ENCODE measurements at places on chromosomes 12 and 14.

DNA sequence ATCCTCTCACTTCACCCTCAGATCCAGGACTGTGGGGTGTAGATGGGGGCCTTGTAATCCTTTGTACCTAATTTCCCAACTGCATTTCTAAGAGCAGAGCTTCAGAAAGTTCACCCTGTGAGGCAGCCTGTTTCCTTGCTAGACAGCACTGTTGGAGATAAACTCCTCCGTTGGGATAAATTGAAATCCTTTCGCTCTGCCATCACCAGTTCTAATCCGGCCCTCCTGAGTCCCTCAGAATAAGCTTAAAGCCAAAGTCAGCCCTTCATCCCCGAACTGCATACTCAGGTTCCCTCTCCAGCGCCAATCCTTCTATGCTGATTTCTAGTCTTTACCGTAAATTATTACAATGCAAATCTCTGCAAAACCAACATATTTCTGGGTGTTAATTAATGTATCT lies 114.7 kb downstream of the PRMT8 start:
- DNase-seq, result no peak

DNA sequence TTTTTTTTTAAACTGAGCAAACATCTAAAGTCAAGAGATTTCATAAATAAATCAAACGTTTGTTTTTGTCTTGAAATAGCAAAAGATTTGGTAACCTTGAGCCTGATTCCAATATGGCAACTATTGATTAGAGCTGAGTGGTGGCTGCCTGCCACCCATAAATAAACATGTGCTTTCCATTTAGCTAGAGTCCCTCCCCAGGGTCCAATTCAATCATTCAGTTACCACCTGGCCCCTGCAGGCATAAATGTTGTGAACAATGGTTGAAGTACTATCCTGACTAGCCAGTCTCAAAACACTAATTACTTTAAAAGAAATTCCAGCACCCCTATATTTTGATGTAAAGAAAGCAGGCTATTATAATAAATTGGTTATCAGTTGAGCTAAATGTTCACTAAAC lies 129.7 kb upstream of the GRIP1 start:
- no peak for DNase-seq

- no peak for DNase-seq
Measured at GRCh38 chr12:44193281-44193680, 357.4 kb downstream of the TMEM117 start.

- no peak for DNase-seq
Measured at GRCh38 chr12:113903381-113903863, 62.7 kb downstream of the RBM19 start.

- DNase-seq, result no peak
Measured at GRCh38 chr14:38138473-38139138, 69.1 kb upstream of the SSTR1 start.

DNA sequence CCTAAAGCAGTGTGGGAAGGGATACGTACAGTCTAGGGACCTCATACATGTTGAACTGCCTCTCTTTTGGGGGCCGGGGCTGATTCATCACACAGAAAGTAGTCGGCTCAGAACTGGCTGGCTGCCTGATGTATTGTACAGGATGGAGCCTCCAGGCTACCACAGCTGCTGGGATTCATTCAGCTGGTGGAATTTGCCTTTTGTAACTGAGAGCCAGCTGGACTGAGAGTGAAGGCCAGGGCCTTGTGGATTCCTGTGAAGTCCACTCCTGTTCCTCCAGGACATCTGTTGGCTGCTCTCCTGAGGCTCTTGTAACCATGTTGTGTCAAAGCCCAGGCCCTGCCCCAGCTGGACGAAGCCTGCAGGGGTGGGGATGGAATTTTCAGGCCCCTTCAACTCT lies 116.3 kb upstream of the PRICKLE1 start:
- peak; percentile 93 for DNase-seq

DNA sequence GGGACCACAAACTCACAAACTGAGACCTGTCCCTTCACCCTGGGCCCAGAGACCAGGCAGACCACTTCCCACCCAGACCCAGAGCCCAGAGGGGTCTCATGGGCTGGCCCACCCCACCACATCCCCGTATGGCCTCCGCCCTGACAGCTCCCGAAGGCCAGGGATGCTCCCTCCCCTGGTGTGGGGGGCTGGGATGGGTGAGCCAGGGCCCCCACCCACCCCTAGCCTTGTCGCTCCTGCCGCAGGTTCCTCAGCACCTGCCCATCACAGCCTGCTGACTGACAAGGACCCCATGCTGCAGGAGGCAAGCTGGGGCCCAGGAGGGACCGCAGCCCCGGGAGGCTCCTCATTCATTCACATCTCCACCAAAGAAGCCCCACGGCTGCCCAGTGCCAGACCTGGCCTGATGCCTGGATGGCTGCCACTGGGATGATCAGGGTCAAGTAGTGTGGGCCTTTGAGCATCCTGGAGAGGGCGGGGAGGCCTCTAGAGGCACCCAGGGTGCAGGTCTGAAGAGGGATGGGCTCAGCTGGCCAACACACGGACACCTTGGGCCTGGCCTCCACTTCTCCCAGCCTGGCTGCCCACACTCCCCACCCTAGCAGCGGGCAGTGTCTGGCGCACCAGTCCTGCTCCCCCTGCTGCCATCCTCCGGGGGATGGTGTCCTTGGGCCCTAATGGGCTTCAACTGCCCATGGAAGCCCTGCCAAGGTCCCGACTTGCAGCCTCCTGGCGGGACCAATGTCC lies 24.7 kb upstream of the GPR132 start:
- no peak for DNase-seq

DNA sequence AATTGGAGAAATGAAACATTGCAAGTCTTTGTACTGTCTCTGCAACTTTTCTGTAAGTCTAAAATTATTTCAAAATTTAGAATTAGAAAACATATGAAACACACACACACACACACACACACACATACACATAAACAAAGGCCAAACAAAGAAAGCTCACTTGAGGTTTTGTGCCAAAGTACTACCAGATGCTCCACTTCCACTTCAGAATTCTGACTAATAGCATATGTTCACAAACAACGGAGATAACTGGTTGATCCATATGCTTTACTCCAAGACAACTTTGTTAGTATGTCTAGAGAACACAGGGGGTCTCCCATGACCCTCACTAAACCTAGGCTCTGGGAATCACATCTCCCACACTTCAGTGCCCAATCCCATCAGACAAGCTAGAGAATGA lies 133.8 kb upstream of the CLEC14A start:
- DNase-seq, result no peak

DNA sequence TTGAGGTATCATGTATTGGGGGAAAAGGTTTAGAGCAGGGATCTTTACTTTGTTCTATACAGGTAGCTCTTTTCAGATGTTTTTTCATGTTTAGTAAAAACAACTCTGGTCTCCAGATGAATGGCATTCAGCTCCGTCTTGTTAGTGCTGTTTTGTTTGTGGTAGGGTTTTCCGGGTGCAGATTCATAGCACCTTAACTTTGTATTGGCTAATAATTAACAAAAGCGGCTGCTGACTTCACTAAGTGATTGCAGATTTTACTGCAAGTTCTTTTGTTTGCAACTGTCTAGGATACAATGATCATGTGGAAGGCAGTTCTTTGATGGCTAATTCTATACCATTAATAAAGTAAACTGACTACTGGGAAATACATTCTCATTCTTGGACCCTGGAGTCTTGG lies 32.2 kb upstream of the BHLHE41 start:
- no peak for DNase-seq

GRCh38 chr14:54438703-54439102 lies 2.5 kb downstream of the CNIH1 start:
- no peak for DNase-seq

- DNase-seq, result no peak
Measured at GRCh38 chr14:58584383-58584782, 53.4 kb upstream of the DACT1 start.

GRCh38 chr14:77204459-77204771 lies 22.8 kb downstream of the TMEM63C start:
- DNase-seq, result no peak

DNA sequence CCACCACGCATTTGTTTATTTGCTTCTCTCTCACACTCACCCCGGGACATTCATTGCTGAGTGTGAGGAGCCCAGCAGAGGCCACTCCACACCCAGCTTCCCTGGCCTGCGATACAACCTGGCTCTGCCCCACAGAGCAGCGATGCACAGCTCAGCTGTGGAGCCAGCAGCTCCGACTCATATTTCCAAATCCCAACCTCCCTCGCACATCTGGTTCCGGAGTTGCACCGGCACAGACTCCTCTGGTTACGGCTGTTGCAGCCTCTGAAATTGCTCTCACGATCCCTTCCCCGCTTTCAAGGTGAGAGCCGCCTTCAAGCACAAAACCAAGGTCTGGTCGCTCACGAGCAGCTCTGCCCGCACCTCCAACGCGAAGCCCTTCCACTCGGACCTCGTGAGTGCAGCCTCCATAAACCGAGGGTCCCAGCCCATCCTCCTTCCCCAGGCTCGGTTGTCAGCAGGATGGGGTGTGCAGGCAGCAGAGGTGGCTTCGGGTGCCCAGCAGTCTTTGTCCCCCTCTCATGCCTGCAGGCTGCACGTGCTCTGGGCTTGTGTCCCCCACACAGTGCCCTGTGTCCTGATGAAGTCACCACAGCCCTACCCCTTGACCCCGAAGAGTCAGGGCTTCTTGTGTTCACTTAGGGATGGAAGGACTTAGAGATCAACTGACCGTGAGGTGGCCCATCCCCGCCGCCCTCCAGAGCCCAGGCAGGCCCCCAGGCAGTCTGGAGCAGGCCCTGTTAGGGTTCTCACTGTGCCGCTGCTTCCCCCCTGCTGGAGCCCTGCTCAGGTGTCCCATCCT lies 184.3 kb downstream of the ADGRD1 start:
- DNase-seq, result no peak

DNA sequence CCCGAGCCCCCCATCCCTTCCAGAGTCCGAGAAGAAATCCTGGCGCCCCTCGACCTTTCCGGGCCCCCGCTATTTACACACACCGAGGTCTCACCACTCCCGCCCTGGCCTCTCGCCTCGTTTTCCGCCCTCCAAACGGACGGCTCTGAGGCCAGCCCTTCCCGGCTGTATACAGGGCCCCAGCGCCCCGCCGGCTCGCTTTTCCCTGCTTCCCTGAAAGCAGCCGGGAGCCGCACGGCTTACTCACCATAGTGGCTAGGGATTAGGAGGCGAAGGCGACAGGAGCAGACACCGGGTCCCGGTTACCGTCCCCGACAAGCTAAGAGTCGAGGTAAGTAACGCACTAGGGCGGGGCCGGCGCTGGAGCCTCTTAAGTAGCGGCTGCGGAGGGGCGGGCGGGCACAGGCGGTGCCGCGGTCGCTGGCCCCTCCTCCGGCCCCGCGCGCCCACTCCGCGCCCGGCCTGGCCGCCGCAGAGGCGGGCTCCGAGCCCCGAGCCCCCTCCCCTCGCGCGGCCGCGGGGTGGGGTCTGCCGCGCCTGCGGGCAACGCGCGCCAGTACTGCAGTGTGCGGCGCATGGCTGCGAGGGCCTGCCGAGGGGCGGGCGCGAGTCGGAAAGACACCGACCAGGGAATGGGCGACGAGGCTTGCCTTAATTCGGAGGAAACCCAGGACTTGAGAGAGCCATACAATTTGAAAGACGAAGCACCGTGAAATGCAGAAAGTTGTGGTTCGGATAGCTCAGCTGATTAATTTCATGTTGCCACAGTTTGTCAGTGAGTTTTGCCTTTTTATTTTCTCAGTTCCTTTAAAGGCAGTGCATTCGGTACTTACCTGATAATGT lies at the start of gene TUBA1B:
Gene TUBA1B, minus strand, starts transcription at position 345 of the 843 bp plus-strand sequence. Its CDS starts 95 bp downstream, at position 250.
- peak; percentile 92 for DNase-seq

DNA sequence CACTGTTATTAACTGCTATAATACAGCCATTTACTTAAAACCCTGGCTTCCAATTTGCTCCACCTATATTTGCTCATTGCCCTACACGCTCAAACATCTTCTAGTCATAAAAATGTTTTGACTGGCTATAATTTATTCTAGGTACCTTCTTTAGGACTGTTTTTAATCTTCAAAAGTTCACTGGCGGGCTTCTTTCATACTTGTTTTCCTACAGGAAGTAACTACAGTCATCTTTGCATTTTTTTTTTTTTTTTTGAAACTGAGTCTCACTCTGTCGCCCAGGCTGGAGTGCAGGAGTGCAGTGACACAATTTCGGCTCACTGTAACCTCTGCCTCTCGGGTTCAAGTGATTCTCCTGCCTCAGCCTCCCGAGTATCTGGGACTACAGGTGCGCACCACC lies 32.5 kb downstream of the MPHOSPH9 start:
- no peak for DNase-seq

DNA sequence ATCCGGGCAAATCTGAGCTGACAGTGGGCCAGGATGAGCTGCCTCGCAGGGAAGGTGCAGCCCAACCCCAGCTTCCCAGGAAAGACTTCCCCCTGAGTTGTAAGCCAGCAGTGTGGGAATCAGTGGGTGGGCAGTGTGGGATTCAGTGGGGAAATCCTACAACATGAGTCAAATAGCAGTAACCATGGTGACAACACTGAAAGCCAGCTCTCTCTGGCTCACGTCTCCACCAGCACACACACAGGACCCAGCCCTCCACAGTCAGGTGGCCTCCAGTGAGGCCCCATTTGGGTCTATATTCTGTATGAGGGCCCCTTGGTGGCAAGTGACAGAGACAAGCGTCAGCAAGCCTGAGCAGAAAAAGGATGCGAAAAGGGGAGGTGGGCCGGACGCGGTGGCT lies 6.0 kb upstream of the LGALS3 start:
- no peak for DNase-seq

DNA sequence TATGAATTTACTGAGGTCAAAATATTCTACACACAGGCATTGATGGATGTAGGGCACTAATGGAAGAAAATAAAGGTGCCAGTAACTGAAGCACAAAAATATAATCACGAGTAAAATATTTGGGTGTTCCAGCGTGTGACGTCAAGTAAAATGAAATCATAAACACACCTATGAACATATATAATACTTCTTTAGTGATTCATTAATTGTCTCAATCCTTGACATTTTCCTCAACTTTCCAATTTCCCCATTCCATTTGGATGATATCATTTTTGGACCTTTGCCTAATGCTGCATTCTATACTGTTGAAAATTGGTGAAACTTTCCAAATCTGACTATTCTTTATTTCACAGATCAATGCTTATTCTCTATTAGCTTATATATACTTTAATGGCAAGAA lies 649.3 kb downstream of the GALC start:
- DNase-seq, result no peak

GRCh38 chr14:95544588-95544987 lies 9.7 kb downstream of the GLRX5 start:
- no peak for DNase-seq

- no peak for DNase-seq
Measured at GRCh38 chr12:127970491-127970890, 296.5 kb upstream of the TMEM132C start.

DNA sequence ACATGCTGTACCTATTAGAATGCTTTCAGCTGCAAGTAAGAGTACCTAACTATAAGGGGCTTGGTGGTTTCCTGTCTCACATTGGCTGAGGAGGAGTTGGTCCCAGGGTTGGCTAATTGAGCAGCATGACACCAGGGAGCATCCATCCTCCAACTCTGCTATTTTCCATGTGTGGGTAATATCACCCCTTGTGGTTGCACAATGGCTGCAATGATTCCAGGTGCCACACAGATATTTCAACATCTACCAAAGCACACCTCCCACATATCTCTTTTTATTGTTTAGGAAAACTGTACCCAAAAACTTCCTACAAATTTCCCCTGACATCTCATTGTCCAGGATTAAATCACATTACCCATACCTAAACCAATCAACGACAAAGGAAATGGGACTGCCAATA lies 118.0 kb upstream of the EEA1 start:
- DNase-seq, result no peak
